ENCODE measurements at places on chromosomes 3 and 15.

- DNase-seq: no peak
Measured at GRCh38 chr3:85180-85579, 111.4 kb upstream of the CHL1 start.

DNA sequence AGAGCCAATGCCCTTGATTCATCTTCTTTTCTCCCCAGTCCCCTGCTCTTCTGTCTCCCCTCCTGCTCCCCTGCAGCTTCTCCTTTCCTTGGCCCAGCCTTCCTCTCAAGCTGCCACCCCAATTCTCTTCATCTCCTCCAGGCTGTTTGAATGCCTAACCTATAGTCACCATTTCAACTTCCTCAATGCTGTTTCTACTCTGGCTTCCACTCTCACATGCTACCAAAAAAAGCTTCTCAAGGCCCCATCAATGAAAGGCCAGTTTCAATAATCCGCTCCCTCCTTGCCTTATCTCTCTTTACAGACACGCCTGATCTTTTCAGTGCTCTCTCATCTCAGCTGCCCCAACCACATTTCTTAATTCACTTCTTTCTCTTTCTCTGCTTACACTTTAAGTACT, 212.2 kb upstream of the GPR149 start:
- no peak for DNase-seq

- no peak for DNase-seq
Measured at GRCh38 chr3:175476489-175476888, 617.4 kb downstream of the NAALADL2 start.

GRCh38 chr3:157237886-157238285, 77.9 kb upstream of the CCNL1 start:
- no peak for DNase-seq

DNA sequence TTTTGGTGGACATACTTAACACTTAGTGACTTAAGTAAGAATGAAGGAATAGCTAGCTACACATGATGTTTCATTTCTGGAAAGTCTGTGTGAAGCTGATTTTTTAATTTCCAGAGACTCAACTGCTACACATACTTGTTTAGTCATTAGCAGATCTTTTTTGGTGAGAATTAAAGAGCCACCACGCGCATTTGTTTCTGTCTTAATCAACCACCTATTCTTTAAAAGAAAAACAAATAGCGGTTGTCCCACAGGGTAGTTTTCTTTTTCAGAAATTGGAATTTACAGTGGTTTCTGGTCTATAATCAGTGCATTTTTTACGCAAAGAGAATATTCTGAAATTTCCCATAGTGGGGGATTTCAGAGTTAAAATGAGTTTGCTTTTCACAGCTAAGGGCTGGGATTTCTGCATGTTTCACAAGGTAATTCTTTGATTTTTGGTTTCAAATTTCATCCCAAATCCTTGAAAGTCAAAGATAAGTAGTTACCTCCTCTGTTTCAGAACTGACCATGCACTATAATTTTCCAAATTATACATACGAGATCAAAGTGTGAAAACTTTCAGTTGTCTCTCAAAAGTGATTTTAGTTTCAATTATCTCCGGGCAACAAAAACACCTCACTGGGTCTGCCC, 631.0 kb upstream of the GRM7 start:
- DNase-seq: no peak

- DNase-seq: no peak
Measured at GRCh38 chr3:196275126-196275525, 12.4 kb downstream of the PCYT1A start.

GRCh38 chr15:65903296-65904073, 34.2 kb downstream of the RAB11A start:
- peak; percentile 28 for DNase-seq

- peak; percentile 77 for DNase-seq
Measured at GRCh38 chr15:90211440-90212143, 10.5 kb downstream of the SEMA4B start.

GRCh38 chr3:71815340-71816067, 30.6 kb upstream of the PROK2 start:
- DNase-seq: no peak

DNA sequence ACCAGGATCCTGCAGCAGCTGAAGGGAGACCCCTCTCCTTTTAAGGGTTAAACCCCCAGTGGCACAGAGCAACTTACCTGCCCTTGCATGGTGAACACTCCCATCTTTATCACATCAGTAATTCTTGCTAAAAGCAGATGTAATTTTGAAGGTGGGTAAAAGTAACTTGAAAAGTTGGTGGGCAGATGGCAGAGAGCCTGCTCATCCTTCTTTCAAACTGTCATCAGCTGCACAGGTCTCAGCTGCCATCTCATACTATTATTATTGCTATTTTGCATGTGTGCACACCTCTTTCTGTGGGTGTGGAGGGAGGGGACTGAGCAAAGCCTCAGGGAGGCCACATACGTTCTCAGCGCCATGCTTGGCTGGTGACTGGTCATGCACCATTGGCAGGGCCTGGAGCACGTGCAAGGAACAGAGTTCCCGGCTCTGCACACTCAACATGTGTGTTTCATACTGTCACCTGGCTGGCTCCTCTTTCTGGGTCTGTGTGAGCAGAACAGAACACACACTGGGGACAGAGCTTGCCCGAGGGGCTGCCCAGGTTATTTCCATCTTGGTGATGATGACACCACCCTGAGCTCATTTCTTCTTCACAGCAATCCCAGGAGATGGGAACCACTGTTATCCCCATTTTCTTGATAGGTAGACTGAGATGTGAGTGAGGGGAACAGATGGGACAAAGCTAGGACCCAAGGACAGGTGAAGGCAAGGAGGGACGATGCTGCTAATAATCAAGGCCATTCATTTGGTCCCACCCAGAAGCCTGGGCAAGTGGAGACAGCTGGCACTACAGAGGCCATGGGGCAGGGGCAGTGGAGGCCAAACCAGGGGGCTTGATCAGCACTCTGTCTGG, 95.8 kb upstream of the KLF13 start:
- DNase-seq: no peak

- DNase-seq: no peak
Measured at GRCh38 chr3:125116311-125117080, 60.7 kb upstream of the HEG1 start.

DNA sequence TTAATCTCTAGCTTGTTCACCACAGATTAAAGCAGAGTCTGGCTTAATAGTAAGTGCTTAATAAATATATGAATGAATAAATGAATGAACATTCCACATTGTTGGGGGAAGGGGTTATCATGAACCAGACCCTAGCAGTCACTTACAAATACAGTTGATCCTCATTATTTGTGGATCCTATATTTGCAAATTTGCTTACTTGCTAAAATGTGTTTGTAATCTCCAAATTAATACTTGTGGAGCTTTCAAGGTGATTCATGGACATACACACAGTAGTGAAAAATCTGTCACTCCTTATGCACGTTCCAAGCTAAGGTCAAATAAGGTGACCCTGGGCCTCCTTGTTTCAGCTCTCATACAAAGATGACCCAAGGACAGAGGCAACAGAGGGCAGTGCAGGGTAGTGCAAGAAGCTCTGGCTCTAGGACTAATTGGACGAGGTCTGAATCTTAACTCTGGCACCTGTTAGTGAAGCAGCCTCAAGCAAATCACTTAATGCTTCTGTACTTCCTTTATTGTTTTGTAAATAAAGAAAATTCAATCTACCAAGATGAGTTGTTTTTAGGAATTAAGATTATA, 112.8 kb upstream of the C2CD4B start:
- no peak for DNase-seq

Data from lung microvascular endothelial cell (primary cell).